ENCODE measurements at places on chromosomes 12 and 14.

- H3K27me3 ChIP-seq, result no peaks in the 10 kb centered on the region
- no peaks in the 10 kb centered on the region for H3K36me3 ChIP-seq
- DNase-seq, result no peak
Observed at GRCh38 chr14:103372552-103373304, 12.5 kb upstream of the MARK3 start.

DNA sequence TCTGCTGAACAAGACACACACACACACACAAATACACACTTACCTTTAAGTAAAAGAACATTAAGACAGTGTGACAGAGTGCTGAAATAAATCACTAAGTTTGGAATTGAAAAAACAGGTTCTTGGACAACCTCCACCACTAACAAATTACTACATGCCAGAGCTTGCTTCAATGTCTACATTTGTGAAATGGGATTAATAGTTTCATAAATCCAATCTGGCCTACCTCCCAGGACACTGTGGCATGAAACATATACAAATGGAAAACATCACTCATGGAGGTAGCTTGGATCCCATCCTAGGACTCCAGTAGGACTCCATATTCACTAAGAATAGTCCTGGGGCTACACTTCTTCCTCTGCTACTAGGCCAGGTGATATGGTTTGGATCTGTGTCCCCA is 8.2 kb upstream of the CCDC60 start:
- no peaks in the 10 kb centered on the region for H3K4me1 ChIP-seq
- DNase-seq, result no peak
- no peak overlapping the region for H3K27ac ChIP-seq
- H3K36me3 ChIP-seq, result no peaks in the 10 kb centered on the region
- no peak overlapping the region for H3K4me3 ChIP-seq
- H3K27me3 ChIP-seq, result no peaks in the 10 kb centered on the region

GRCh38 chr12:54286042-54287030 is 5.8 kb downstream of the HNRNPA1 start:
- H3K36me3 ChIP-seq, result peaks cover 74% of the 10 kb centered on the region
- no peak overlapping the region for H3K4me3 ChIP-seq
- H3K27ac ChIP-seq, result no peak overlapping the region
- DNase-seq, result no peak
- peaks cover 54% of the 10 kb centered on the region for H3K4me1 ChIP-seq

DNA sequence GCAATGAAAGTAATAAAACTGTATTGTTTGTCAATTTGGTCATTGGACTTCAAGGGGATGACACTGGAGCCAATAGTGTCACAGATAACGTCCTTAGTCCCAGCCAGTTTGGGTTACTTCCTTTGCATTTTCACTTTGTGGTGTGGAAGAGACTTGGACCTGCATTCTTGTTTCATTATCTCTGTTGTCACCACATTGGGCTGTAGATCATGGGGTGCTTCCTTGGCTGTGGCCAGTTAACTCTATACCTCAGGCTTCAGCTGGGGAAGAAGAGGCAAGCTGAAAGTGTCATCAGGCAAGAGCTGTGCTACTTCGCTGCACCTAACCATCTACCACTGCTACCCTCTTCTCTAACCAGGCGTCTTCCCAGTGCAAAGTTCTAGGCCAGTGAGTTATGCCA is 15.1 kb upstream of the CISTR start:
- no peaks in the 10 kb centered on the region for H3K4me1 ChIP-seq
- no peaks in the 10 kb centered on the region for H3K36me3 ChIP-seq
- H3K27me3 ChIP-seq, result peaks cover 45% of the 10 kb centered on the region
- H3K4me3 ChIP-seq, result no peak overlapping the region

GRCh38 chr12:132270969-132271754 is 58.2 kb downstream of the GALNT9 start:
- H3K27me3 ChIP-seq, result peaks cover 8% of the 10 kb centered on the region
- H3K4me3 ChIP-seq, result no peak overlapping the region
